AG20443 (cell line): ENCODE measurements at places on chromosomes 16 and 17.

DNA sequence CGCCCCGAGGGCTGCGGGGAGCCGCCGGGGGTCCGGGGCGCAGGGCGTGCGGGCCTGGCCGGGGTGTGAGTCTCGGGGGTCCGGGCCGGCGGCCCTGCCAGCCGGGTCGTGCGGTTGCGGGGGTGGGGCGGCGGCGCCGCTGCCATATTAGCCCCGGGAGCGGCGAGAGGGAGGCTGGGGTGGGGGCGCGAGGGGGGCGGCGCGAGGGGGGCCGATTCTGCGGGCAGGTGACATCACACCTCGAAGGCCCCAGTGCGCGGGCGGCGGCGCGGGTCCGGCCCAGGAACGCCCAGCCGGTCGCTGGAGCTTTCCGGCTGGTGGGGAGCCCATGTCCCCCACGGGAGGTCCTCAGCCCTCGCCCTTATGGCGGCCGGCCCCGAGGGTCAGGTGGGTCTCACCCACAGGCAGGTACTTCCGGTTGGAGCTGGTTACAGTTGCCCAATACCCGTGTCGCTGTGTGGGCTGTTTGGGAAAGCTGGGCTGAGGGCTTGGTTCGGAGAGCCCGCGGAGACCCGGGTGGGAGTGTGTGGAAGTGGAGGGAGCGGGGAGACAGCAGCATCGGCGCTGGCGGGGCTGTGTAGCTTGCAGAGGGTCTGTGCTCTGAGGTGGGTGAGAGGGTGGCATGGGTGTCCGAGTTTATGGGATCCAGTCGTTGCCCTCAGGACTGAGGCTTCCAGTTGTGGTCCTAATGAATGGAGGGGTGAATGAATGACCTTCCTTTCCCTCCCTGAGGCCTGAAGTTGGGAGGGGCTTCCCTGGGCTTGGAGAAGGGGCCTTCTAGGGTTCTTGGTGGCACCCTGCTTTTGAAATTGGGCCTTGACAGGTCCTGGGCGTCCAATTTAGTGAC is 804 bp downstream of the ATP6V0C start:
- no peak for DNase-seq

GRCh38 chr17:75346906-75347305 is 57.7 kb upstream of the SLC25A19 start:
- DNase-seq: no peak

- no peak for DNase-seq
Measured at GRCh38 chr17:80539022-80539641, 5.5 kb upstream of the RPTOR start.

DNA sequence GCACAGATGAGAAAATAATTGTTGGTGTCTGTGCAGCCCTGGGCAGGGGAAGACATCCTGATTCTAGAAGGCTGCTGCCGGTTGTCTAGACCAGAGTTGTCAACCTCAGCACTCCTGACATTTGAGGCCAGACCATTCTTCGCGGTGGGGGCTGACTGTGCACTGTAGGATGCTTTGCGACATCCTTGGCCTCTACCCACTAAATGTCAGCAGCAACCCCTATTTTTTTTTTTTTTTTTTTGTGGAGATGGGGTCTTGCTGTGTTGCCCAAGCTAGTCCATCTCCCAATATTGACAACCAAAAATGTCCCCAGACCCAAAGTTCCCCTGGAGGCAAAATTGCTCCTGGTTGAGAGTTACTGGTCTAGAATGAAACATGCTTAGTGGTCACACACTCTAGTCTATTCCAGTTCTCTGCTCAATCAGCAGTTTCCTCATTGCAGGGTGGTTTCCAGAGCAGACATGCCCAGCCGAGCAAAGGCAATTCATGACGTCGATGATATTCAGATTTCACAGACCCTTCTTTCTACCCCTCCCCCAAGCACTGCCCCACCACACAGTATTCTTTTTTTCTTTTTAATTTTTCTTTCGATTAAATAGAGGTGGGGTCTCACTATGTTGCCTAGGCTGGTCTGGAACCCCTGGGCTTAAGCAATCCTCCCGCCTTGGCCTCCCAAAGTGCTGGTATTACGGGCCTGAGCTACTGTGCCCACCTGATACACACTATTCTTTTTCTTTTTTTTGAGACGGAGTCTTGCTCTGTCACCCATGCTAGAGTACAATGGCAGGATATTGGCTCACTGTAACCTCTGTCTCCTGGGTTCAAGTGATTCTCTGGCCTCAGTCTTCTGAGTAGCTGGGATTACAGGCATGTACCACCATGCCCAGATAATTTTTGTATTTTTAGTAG is 9.0 kb downstream of the C17orf99 start:
- DNase-seq: no peak

DNA sequence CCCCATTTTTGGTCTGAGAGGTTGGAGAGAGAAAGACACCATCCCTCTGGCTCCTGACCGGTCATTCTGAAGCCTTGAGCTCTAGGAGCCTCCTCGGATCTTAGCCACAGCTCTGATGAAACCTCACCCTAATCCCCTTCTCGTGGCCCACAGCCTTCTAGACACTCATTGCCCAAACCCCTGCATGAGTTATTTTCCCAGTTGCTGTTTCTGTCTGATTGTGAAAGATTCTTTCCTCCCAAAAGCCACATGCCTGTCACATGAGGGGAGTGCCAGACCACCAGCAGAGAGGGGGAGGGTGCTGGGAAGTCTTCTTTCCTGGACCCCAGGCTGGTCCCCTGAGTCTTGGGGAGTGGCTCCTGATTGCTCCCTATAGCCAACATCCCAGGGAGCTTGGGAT is 17.6 kb upstream of the ABR start:
- DNase-seq: peak; percentile 73

- DNase-seq: no peak
Measured at GRCh38 chr17:35894206-35894605, 14.0 kb upstream of the CCL5 start.

DNA sequence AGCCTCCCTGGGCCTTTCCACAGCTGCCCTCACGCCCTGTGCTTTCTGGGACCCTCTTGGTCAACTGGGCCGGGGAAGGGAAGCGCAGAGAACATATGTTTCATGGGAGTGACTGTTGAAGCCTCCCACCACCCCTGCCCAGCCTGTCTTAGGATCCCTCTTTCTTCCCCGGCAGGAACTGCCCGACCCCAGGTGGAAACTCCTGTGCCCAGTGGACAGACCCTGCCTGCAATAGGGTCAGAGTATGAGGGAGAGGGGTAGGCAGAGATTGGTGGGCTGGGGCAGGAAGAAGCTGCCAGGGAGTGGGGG is 10.5 kb downstream of the HEXIM2 start:
- no peak for DNase-seq

GRCh38 chr17:52159246-52160135 is 977 bp upstream of the CA10 start:
- DNase-seq: no peak

GRCh38 chr16:71919035-71919434 is 23.7 kb downstream of the IST1 start:
- no peak for DNase-seq

DNA sequence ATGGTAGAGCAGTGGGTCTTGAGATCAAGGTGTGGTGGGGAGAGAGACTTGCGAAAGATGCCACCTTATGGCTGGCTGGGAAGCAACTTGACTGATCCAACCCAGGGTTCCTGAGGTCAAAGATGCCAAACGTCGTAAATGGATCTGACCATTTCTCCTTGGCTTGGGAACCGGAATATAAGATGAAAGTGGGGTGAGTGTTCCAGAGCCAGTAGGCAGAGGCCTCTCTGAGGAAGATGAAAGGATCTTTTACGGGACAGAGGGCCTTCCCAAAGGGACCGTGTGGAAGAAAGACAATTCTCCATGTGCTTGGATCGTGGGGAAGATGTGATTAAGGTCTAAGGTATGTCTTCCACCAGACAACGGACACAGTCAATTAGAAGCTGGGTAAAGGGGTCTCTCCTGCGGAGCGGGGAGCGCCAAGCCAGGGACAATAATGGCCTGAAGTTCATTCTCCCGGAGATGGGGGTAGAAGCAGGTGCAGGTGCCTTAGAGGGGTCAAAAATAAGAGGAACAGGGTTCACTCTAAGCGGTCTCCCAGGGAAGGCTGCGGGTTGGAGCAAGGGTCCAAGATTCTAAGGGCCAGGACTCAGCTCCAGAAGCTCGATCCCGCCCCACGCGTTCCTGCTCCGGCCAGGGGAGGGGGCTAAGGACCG is 800 bp downstream of the FXR2 start:
- DNase-seq: peak; percentile 35

GRCh38 chr16:88069397-88070168 is 118.3 kb downstream of the BANP start:
- DNase-seq: no peak

DNA sequence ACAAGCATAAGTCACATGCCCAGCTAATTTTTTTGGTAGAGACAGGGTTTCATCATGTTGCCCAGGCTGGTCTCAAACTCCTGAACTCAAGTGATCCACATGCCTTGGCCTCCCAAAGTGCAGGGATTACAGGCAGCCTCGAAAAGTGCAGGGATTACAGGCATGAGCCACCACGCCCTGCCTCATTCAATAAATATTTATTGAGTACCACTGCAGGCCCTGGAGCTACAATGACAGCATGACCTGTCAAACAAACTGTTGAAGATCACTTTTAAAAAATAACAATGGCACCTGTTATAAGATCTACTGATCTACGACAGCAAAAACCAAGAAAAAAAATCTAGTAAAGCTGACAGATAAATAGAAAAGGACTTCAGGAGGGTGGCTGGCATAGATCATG is 76.3 kb downstream of the CEP95 start:
- DNase-seq: no peak

GRCh38 chr17:73030501-73030921 is 62.0 kb downstream of the SLC39A11 start:
- peak; percentile 79 for DNase-seq

DNA sequence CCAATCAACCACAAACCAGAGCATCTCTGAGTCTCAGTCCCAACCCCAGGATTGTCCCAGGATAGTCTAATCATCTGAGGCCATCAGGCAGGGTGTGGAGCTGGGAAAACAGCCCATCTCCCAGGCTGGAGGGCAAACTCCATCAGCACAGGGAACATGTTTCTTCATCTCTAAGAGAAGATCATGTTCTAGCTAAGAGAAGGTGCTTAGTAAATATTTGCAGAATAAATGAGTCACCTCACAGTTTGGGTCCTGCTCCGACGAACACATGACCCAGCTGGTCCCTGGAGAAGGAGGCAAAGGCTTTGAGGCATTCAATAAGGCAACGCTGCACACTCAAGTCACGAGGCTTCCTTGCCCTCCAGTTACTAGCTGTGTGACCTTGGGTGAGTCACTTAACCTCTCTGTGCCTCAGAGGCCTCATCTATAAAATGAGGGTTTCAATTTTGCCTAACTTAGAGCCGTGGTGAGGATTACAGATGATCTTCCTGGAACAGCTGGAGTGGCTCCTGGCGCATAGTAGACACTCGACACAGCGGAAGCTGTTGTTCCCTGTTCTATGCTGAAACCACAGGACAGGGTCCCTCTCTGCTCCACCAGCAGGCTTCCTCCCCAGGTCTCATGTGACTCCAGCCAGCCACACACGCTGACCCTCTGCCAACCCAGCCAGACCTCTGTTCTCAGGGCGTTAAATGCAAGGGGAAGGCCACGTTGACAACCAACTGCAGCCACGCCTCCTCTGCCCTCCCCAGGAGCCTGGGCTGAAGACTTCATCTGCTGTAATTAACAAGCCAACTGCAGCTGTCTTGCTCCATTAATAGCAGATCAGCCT is 10.3 kb upstream of the RPL38 start:
- no peak for DNase-seq

DNA sequence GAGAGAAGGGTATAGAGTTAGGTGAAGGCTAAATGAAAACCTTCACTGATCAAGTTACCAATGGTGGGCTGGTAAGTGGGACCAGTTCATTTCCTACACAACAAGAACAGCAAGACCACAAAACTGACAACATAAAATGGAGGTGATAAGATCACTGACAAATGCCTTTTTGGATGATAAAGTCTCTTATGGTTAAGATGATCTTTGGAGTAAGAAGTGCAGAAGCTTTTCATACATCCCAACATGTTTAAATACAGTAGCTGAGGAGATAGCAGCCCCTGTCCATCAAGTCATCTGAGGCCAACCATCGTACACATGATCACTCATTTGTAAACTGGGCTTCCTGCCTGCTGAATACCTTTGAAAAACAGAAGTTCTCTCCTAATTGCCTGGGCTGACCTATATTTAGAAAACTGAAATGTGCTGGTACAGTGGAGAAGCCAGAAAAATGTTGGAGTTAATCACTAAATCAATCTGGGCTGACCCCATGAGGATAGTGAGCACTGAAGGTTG is 259.0 kb upstream of the ZFHX3 start:
- no peak for DNase-seq

DNA sequence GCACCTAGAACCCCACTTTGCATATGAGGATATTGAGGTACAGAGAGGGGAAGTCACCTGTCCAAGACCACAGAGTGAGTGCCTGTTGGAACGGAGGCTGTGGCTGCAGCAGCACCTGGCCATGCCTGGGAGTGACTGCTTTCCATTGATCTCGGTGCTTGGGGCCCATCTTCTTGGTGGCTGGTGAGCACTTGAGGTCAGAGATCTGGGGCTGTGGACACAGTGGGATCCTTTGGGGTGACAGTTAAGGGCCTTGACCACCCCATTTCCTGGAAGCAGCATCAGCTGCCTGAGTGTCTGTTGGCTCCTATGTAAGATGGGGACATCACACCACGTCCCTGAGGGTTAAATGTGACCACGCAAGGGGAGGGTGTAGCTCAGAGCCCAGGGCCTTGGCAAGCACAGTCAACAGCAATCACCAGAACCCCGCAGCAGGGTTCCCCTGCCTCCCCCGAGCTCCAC is 111.7 kb downstream of the IRF8 start:
- DNase-seq: no peak
